NB4 (cell line): ENCODE measurements at places on chromosomes 1 and 21.

DNA sequence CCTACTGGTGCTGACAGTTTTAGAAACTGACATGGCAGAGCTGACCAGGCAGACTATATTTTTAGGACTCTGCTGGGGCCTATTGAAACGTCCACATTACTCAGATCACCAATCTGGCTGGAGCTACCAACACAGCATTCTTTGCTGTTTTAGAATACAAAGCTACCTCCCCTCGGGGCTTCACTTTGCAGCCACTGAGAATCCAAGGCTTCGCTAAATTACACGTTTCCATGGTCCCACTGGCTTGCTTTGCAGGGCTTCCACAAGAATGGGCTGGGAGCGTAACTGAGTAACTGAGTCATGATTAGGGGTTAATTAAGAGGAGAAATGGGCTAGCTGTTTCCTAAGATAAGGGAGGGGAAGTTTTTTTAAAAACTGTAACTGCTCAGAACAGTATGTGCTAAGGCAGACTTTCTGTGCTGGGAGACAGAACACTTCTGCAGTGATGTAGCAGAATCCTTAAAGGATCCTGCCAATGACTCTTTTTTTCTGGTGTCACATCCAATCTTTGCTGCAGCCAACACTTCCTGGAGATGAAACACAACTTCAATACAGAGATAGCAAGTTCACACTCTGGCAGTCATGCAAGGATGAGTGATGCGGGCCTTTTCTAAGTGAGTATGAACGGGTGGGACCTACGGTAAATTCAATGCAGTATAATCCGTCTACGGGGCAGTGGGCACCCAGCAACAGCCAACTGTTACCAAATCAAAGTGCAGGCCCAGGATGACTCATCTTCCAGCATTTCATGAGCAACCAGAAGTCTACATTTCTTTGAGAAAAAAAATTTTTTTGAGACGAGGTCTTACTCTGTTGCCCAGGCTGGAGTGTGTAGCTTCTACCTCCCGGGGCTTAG, 21.5 kb downstream of the NDUFS5 start:
- DNase-seq, result peak; percentile 53

DNA sequence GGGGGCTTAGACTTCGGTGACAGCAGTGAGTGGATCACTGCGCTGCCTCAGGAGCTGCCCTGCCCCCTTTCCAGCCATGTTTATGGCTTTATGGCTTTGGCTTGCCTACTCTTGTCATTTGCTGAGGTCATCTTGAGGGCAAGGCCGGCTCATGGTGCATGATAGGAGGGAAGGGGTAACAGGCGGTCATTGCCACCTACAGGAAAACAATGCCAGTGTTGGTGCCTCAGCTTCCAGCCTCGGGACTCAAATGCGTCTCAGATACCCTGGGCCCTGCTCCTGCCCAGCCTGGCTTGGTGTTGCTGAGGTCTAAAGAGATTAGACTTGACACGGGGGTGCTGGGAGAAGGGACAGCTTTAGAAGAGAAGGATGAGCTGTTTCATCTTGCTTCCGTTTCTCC, 14.5 kb downstream of the KDF1 start:
- no peak for DNase-seq

- DNase-seq, result no peak
These were observed 11.5 kb downstream of the RIPK4 start for GRCh38 chr21:41755258-41755933.

- DNase-seq, result no peak
These were observed 110.1 kb upstream of the DPYD start for GRCh38 chr1:98030976-98031375.

DNA sequence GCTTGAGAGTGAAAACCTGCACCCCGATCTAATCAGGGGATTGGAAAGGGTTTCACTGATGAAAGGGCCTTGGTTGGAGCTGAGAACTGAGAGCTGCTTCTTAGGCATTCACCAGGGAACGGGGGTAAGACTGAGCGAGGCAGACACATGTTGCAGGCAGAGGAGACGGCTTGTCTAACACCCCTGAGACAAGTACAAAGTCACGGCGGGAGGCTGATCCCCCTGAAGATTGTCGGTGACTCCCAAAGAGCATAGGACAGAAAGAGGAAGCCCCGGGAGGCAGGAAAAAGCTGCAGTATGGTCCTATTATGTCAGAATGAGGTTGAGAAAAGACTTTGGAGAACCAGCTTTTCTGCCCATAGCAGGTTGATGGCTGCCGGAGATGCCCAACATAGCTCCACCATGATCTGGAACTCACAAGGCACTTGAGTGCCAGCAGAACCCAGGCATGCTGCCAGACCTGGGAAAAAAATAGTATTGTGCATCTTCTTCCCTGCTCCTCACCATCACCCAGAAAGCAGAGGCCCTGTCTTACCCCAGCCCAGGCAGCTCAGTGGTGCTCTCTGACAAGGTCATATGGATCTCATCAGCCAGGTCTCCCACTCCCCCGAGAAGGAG, 463.9 kb upstream of the PROX1 start:
- DNase-seq, result no peak

GRCh38 chr1:186819126-186819525, 9.6 kb upstream of the PLA2G4A start:
- DNase-seq, result no peak

GRCh38 chr1:167991546-167991945, 54.7 kb upstream of the MPC2 start:
- DNase-seq, result no peak

- DNase-seq, result no peak
These were observed 145.5 kb downstream of the ETS2 start for GRCh38 chr21:38951095-38951730.

DNA sequence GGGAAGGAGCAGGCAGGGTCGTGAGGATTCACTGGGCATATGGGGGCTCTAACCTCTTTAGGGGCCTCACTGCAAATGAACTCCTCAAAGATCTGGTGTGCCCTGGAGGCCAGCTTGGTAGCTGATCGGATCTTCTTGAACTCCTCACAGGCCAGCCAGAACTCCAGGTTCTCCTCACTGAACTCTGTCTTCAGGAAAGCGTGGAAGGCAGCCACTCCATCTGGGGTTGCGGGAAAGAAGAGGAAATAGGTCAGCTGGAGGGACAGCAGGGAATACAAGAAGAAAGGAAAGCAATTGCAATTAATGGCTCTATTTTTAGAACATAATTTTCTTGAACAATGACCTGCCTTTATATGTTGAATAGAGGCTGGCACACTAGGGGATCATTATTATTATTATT, 2.3 kb downstream of the RGS16 start:
- no peak for DNase-seq

- no peak for DNase-seq
These were observed 100.5 kb downstream of the NPHP4 start for GRCh38 chr1:5891736-5892135.

- DNase-seq, result no peak
These were observed 123.9 kb downstream of the LHX4 start for GRCh38 chr1:180353945-180354344.

DNA sequence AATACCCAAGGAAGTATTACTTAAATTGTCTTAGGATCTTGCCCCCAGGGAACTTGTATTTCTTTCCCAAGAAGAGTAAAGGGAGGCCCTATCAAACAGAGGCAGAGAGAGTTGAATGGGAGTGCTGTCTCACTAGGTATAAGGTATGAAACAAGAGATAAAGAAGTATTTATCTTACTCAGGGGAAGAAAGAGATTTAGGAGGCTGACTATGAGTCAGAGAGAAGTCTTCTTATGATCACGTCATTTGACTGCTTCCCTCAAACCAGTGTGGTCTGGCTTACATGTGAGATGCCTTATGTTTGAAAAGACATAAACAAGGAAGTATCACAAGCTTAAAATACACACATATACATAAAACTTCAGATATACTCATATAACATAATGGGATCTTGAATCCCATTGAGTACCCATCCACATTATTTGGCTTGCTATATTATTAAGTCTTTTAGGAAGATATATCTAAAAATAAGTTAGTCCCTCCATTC, 29.6 kb downstream of the DUSP10 start:
- DNase-seq, result peak; percentile 80

GRCh38 chr1:114551400-114551799, 30.0 kb downstream of the BCAS2 start:
- DNase-seq, result no peak

DNA sequence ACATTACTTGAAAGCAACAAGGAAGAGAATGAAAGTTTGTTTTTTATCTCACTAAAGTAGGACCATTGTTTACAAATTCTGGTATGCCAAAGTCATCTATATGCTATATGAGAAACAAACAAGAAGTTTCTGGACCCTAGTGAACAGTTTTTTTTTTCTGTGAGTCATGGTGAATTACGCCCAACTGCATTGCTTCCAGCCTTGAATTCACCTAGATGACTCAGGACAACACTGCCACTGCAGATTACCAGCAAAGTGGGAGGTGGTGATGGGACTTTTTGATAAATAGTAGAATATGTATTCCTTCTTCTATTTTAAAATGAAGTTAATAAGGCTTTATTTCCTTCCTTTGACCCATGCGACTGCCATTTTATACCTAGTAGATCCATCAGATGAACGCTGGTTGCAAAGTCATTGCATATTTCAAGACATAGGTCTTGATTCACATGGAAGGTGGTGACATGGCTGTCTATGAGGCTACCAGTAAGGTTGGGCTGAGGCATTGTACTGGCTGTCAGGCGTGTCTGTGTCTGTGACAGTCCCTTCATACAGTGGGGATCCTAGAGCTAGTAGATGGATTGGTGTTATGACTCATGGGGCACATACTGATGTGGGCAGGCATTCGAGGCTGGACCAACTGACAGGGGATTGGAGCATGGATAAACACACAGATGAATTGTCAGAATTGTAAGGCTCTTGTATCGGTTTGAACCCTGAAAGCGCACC, 49.1 kb upstream of the APOBEC4 start:
- DNase-seq, result no peak

GRCh38 chr1:85058311-85058710, 10.0 kb upstream of the MCOLN3 start:
- DNase-seq, result no peak

GRCh38 chr1:35506960-35507912, 50.0 kb downstream of the KIAA0319L start:
- DNase-seq, result no peak

DNA sequence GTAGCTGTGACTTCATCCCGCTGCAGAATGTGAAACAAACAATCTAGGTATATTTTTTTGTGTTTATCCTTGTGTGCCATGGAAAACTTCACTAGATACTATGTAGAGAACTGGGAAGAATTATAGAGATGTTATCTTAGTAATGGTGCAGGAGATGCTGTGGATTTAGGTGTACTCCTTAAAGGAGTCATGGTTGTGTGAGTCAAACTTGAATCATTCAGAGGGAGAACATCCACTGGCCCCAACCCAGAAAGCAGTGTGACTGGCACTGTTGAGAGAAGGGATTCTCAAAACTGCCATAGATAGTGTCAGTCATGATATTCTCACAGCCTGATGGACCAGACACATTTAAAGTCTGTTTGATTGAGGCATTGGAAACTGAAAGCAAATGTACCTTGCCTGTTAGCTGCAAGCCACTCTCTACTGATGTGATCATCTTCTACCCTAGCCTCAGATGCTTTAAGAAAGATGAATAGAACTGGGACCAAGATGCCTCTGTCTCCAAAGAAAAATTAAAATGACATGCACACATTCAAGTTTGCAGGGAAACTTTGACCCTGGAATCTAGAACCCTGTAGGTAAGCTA, 754.6 kb downstream of the MRPL39 start:
- DNase-seq, result no peak

- no peak for DNase-seq
These were observed 42.8 kb downstream of the POFUT2 start for GRCh38 chr21:45244799-45245340.

- DNase-seq, result peak; percentile 48
These were observed 9.2 kb downstream of the MX2 start for GRCh38 chr21:41370840-41371684.

DNA sequence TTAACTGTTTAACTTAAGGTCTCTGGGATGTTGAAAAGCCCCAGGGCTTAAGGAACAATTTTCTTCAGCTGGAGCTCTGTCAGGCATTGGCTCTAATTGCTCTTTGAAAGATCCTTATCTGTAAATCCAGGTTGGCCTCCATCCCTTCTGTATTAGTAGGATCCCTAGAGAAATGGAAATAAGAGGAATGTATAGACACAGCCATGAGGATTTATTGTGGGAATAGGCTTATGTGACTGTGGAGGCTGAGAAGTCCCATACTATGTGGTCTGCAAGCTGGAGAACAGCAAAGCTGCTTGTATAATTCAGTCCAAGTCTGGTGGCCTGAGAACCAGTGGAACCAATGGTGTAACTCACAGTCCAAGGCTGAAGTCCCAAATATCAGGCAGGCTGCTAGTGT, 47.6 kb upstream of the VAV3 start:
- no peak for DNase-seq

DNA sequence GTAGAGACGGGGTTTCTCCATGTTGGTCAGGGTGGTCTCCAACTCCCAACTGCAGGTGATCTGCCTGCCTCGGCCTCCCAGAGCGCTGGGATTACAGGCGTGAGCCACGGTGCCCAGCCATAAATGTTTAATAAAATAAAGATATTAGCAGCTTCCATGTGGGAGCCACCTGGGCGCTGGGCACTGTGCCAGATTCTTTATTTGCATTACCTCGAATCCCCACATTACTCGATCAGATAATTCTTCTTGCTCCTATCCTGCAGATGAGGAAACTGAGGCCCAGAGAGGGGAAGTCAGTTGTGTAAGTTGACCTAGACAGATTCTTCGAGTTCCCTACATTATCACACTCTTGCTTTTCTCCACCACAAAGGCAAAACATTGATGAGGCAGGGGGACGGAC, 24.9 kb upstream of the TENT5B start:
- no peak for DNase-seq

DNA sequence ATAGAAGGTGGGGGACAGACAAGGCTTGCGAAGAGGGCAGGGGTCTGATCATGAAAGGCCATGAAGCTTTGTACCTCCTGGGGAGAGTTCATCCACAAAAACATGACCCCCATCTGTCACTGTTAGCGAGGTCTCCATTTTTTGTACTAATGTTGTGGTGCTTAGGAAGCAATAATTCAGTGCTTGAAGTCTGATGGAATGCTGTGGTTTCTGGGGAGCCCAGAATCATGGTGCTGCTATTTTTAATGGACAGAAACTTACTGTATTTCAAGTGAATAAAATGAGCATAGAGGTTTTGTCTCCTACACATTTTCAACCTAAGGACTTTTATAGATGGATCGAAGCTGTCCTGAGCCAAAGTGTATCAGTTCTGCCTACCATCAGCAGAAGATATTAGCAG, 28.2 kb upstream of the RGL1 start:
- DNase-seq, result no peak

DNA sequence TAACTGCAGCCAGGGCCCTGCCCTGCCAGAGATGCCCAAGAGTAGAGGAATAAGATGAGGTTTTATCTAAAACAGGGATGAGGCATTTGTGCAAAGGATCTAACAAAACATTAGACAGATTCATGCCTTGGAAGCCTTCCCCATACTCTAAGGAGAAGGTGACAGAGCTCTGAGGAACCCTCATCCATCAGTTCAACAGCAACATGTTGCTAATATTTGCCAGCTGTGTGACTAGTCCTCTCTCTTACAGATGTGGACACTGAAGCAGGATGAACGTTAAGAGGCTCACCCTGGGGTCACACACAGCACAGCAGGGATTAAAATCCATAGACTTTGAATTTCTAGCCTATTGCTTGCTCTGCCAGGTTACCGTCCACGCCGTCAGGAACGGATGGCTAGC, 99.0 kb downstream of the ZBTB18 start:
- no peak for DNase-seq
